NCI-H2081 (cell line): ENCODE measurements at places on chromosomes 13 and 19.

GRCh38 chr13:50576156-50576555 is 267.3 kb downstream of the DLEU7 start:
- peak; percentile 84 for DNase-seq

- DNase-seq, result no peak
These were observed 657 bp downstream of the ZNF550 start for GRCh38 chr19:57559008-57559403.

- no peak for DNase-seq
These were observed 81.3 kb downstream of the SLITRK6 start for GRCh38 chr13:85717921-85718320.

DNA sequence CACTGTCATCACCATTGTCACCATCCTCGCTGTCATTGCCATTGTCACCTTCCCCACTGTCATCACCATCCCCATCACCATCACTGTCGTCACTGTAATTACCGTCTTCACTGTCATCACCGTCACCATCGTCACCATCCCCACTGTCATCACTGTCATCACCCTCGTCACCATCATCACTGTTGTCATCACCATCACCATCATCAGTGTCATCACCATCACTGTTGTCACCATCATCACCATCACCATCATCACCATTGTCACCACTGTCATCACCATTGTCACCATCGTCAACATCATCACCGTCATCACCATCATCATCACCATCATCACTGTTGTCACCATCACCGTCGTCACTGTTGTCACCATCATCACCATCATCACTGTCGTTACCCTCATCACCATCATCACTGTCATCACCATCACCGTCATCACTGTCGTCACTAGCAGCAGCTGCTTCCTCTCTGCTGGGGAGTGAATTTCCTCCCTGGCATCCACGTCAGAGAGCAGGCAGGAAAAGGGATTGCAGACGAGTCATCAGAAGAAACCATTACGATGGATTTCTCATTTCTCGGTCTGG is 27.3 kb downstream of the TMEM255B start:
- no peak for DNase-seq

- DNase-seq, result no peak
These were observed 7.3 kb downstream of the PPP6R1 start for GRCh38 chr19:55251341-55252081.

DNA sequence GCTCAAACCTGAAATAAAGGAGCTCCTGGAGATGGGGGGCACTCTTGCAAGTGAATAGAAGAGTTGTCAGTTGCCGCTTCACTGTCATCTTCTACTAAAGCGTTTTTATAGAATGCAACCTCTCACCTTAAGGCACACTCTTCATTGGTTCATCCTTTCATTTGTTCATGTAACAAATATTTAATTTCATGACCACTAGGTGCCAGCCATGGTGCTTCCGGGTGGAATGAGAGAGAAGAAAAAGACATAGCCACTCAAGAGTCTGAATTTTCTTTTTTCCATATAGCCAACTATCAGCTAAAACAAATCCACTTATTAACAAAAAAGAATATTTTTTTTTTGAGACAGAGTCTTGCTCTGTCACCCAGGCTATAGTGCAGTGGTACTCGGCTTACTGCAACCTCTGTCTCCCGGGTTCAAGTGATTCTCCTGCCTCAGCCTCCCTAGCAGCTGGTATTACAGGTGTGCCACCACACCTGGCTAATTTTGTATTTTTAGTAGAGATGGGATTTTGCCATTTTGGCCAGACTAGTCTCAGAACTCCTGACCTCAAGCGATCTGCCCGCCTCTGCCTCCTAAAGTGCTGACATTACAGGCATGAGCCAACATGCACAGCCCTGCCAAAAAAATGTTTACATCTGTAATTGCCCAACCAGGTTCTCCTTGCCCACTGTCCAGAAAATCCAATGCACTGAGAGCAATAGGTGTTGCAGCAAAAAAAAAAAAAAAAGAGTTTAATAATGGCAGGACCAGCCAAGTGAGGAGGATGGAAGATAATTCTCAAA is 22.1 kb upstream of the SACS start:
- DNase-seq, result no peak
